ENCODE measurements at places on chromosomes 3 and 15.

- DNase-seq: peak; percentile 49
These were observed 1400.9 kb upstream of the ALCAM start for GRCh38 chr3:103965764-103966163.

GRCh38 chr3:76043746-76044145 lies 258.4 kb upstream of the ZNF717 start:
- DNase-seq: no peak

DNA sequence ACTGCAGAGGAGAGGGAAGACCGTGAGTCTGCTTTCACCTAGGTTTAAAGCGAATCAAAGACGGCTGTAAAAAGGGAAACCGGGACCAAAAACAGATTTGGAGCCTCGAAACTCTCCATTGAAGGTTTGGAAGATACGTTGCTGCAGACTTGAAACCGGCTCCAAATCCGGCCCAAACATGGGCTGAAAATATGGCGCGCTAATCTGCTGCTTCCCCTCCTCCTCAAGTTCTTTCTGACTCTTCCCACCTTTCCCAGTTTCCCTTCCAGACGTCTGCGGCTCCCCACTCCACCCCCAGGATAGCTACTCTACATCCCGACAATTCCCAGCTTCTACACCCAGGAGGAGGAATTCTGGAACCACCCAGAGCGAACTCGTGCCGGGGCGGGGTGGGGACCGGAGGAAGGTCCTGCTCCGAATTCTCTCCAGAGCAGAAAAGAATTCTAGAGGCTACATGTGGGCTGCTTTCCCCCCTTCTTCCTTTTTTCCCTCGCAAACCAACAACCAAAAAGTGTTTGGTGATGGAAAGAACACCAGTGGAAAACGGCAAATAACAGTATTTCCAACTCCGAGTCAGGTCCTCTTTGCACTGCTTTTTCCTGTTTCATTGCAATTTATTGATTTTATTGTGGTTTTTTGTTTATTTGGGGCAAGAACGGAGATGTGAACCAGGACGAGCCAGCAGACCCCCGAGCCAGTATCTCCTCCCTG lies 8.5 kb downstream of the EOMES start:
- no peak for DNase-seq

GRCh38 chr3:156373095-156373494 lies 181.8 kb downstream of the SSR3 start:
- DNase-seq: no peak

DNA sequence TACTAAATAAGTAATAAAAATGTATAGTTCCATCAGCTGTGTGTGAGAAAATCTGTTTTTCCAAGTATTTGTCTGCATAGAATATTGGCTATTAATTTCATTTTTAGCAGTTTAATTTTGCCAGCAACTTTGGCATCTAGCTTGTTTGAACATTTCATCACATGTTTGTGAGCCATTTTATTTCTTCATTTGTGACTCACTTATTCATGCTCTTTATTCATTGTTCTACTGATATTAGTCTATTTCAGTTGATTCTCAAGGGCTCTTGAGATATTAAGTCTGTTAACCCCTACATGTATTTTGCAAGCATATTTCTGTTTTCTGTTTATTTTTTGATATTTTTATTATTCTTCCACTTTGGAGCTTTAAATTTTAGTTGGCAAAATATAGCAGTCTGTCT lies 74.0 kb upstream of the PHLDB2 start:
- no peak for DNase-seq

DNA sequence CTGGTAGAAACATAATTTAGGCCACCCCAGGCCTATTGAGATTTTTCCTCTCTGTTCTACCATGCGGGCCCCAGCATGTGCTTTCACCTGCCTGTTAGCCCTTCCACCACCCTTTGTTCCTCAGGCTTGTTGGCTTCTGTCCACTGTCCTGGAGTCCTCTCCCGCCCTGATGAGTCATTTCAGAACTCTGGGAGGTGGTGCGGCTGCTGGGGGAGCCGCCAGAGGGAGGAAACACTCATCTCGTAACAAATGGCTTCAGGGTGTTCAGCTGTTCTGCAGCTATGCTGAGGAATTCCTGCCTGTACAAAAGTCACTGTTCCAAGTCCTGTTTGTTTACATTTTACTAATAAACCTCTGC lies 36.3 kb downstream of the LRTM1 start:
- peak; percentile 88 for DNase-seq

DNA sequence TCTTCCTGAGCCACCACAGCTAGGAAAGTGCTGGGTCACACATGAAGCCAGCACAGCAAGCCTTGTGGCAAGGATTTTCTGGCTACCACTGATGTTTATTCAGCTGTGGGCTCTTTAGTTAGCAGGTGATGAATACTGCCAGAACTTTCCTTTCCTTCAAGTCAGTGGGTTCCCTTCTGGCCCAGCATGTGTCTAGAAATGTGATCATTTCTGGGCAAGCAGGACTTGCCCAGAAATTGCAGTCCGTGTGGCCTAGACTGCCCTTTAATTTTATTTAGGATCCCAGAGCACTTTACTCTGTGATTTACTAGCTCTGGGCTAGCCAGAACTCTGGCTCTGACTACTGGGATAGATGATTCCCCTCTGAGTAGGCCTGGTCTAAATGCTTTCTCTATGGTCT lies 397.5 kb downstream of the ZIC4 start:
- DNase-seq: no peak

DNA sequence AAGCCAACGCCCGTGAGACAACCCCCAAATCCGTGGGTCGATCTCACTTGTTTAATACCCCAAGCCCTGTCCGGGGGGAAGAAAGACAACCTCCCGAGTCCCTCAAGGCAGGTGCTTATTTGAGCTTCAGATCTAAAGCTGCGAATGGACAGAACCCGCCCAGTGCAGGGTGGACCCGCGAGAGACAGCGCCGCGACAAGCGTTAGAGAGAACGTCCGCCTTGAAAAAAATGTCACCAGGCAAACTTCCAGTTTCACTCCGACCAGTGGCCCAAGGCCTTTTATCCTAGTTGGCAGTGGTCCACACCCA lies 740 bp upstream of the OXSR1 start:
- DNase-seq: no peak

- DNase-seq: no peak
These were observed 287.7 kb upstream of the NR2F2 start for GRCh38 chr15:96042734-96043224.

DNA sequence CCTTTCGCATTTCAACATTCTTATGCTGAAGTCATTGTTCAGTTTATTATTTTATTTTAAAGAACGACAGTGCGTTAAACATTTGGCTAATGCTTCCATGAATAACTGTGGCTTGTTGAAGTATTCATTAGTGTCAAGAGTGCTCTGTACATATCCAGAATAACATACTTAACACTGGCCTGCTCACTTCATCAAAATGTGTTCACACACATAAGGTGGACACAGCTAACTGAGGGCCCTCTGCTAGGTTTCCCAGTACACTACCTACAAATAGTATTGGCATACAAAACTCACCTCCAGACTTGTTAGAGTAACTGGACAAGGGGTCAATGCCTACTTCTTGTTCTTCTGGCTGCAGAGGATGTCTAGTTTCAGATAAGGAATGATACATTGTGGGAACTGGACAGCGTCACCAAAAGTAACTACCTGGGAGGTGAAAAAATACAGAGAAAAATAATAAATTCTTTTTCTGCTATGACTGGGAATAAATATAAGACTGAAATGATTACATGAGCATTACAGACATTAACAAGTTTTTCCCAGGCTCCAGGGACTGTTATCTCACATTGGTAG lies 234.2 kb downstream of the TBC1D5 start:
- DNase-seq: no peak

DNA sequence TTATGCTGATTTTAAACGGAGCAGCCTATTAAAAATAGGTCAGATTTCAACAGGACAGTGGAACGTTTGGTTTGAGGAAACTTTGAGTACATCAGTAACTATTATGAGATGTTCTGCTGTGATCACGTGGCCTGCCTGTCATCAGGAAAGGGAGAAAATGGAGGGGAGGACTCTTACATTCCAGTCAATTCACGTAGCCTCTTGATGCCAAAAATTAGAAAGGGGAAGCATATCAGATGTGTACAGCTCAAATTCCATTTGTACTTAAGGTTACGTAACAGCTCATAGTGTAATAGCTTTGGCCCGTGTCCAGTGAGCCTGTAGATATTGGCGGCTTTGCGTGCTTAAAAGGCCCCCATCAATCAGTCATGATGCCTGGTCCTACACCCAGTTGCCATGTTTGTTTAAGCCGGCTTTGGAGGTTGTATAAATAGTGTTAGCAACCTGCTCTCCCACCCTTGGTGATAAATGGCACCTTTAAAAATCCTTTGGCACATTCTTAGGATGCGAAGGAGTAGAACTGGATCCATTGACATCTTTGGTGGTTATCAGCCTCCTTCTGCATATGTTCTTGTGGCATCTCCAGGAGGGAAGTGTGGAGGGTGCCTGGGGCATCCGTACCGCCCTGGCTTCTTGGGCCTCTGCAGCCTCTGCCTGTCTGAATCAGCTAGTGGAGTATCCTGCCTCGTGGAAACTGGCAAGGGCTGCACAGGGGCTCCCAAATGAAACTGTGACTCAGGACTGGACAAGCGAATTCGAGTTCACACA lies 163.9 kb downstream of the THSD4 start:
- DNase-seq: no peak

GRCh38 chr3:63685340-63685739 lies 32.9 kb downstream of the SNTN start:
- no peak for DNase-seq

- DNase-seq: no peak
These were observed 40.6 kb downstream of the AMOTL2 start for GRCh38 chr3:134333522-134334181.

All from posterior cingulate gyrus (tissue), 11 donors.